ENCODE measurements at places on chromosomes 7 and 10.

- DNase-seq = peak; percentile 27
Measured at GRCh38 chr10:110556969-110557601, 10.4 kb upstream of the SMC3 start.

DNA sequence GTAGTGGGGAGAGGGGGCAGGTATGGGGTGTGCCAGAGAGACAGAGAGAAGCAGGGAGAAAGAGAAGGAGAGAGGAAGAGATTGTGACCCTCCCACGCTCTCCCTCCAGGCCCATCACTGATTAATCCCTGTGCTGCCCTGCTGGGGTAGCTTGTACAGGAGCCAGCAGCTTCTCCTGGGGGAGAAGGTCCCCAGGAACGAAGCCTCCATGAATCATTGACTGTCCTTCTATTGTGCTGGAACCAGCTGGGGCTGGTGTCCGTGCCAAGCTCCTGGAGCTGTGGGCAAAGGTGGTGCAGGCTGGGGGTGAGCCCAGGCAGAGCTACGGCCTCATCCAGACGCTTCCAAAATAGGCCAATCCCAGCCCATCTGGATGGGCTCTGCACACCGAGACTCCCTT is 20.9 kb downstream of the AQP1 start:
- no peak for DNase-seq

DNA sequence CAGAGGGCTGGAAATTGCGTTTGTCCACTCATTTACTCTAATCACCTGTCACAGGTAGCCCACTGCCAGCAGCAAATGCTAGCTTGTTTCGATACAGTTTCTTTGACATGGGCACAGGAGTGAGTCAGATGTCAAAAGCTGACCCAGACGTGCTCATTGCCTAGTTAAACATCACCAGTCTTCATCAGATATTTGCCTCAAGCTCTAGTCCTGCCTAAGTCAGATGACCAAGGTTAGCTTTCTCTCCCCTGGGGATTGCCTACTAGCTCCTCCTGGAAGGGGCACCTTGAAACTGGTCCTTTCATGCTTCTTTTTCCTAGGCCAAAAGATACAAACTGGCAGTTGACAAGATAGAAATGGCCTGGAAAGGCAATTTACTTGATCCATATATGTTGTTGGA is 35.2 kb downstream of the GPAM start:
- DNase-seq = no peak

- DNase-seq = no peak
Measured at GRCh38 chr10:51117794-51118193, 43.5 kb downstream of the PRKG1 start.

- DNase-seq = no peak
Measured at GRCh38 chr10:1149793-1150637, 93.8 kb downstream of the WDR37 start.

- no peak for DNase-seq
Measured at GRCh38 chr10:6528198-6528950, 51.7 kb downstream of the PRKCQ start.

GRCh38 chr7:54978364-54979116 is 40.3 kb upstream of the EGFR start:
- no peak for DNase-seq
